Hematopoietic multipotent progenitor cell treated with erythropoietin and hydrocortisone succinate and interleukin-3 and kit ligand, for 8 days (in vitro differentiated cells): ENCODE measurements at places on chromosomes 4 and X.
A peak's percentile ranks its signal among the peaks of the same experiment; 100 is the strongest.

GRCh38 chr4:76489686-76490161, 54.7 kb downstream of the SHROOM3 start:
- DNase-seq = no peak

- DNase-seq = no peak
Measured at GRCh38 chr4:90292438-90292837, 165.2 kb downstream of the CCSER1 start.

- no peak for DNase-seq
Measured at GRCh38 chr4:85986266-85986665, 373.6 kb downstream of the MAPK10 start.

GRCh38 chrX:152926923-152927322, 29.1 kb downstream of the ZNF185 start:
- DNase-seq = no peak

- DNase-seq = no peak
Measured at GRCh38 chrX:77446908-77447652, at the start of gene FGF16. FGF16 (plus strand) TSS chrX:77447389; CDS start chrX:77447675, 286 bp downstream.

DNA sequence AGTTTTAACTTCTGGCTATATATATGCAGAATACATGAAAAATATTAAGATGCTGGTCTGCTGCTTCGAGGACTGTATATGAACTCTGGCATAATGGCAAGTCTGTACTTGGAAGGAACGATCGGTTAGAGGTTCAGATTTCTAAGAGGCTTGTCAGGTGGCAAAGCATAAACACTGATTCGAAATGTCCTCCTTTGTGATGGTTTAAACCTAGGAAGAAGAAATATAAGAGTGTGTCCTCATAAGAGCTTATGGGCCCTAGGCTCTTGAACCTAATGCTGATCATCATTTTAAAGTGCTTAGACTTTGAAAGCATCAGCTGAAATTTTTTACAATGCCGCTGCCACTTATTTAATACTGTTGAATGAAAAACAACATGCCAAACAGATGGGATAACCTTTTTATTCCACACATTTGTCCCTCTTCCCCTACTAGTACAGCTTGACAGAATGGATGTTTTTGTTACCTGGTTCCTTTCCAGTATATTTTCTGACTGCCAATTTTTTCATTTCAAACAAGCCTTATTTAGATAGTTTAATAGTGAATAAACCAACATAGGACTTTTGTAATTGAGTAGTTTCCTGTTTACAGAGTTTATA, 8.8 kb downstream of the SPRY1 start:
- DNase-seq = no peak

DNA sequence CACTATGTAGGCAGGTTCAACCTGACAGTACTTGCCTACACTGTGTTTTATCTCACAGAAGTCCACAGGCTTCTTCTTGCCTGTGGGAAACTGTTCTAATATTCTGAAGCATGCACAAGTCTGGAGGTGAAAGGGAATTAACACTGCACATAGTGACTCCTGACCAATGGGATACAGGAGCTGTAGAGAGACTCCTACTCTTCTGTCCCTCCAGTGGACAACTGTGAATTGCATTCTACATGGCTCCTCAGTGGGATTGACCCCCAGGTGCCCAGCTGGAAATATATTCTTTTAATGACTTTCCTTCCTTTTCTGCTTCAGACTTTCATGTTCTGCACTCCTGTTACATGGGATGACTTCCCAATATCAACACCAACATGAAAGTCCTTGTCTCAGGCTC, 8.2 kb upstream of the YIPF6 start:
- DNase-seq = peak; percentile 42

DNA sequence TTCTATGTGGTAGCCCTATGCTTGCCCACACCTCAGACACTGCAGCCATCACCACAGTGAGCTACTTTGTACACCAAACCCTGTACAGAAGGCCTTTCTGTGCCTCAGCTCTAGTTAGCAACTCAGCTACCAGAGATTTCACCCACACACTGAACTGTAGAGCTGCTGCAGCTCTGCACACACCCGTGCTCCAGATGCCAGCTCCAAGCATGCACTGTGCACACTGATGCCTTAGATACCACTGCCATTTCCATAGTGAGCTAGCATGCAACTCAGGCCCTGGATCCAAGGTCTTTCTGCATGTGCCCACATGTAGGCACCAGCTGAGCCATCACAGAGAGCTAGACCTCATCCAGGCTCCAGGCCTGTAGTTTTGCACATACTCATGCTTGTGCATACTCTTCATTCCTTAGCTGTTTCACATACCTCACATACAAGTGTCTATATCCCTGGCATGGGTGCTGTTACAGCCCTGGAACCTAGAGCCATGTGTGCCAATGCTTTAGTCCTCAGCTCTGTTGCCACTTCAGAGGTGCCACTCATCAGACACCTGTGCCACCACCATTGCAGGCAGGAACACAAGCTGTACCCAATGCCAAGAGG, 423.5 kb upstream of the NDST3 start:
- DNase-seq = no peak

DNA sequence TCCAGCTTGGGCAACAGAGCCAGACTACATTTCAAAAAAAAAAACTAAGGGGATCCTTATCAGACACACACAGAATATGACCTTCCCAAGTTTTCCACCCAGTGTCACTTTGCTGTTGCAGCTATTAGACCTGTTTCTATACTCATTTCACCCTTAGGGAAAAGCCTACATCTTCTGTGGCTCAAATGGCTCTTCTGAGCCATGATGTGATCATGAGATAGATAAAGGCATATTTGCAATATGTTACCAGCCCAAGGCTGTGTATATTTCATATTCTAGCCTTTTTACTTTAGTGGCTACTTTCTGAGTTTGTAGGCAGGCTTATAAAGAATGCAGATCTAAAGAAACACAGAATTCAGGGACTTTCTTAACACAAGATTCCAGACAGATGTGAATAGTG, 19.3 kb downstream of the RS1 start:
- no peak for DNase-seq

DNA sequence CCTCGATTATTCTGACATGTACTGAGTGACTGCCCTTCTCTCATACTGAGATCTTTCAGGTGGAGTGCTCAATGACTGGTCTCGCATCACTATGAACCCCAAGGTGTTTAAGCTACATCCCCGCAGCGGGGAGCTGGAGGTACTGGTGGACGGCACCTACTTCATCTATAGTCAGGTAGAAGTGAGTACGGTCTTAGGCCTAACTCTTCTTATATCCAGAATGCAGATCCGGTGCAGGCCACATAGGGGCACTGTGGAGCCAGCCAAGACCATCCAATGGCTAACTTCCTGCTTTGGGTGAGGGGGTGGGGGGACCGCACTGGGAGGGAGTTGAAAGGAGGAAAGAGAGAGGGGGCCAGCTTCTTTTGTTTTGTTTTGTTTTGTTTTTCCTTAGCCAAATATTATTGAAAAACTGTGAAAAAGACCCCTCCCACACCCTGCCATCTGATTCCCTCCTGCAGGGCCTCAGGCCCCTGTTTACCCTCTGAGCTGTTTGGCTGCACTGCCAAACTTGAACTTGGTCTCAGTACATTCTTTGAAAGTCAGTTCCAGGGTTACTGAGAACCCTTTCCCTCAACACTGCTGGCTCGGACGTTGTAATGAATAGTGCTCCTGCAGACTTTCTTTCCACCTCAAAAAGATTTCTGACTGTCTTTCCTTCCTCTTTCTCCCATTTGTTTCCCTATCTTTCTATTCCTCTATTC, 16.2 kb downstream of the AWAT2 start:
- DNase-seq = peak; percentile 42

- DNase-seq = no peak
Measured at GRCh38 chrX:3299636-3300035, 46.8 kb downstream of the MXRA5 start.

GRCh38 chrX:69216446-69216845, 51.2 kb upstream of the PJA1 start:
- DNase-seq = no peak

DNA sequence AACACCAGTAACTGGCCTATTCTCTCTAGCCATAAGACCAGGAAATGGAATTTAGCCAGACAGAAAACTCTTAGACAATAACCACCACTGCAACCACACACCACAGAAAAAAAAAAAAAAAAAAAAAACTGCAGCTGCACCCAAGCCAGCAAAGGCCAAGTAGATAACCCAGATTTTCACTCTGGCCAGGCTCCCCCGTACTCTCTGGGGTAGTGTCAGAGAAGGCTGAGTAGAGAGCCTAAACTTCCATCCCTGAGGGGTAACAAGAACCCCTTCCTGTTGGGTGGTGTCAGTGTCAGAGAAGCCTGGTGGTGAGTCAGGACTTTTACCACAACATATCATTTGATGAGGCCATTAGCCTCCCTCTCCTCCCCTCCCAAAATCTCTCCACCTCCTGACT, 5.6 kb upstream of the DLG3 start:
- DNase-seq = peak; percentile 3

GRCh38 chr4:7733201-7733600, 206.5 kb downstream of the AFAP1 start:
- DNase-seq = no peak

GRCh38 chrX:140099221-140099620, 133.9 kb upstream of the CXorf66 start:
- DNase-seq = no peak
